Epithelial cell of proximal tubule (primary cell): ENCODE measurements at places on chromosomes 16 and 17.

GRCh38 chr17:78393575-78393974 lies 15.1 kb downstream of the PGS1 start:
- DNase-seq, result no peak

DNA sequence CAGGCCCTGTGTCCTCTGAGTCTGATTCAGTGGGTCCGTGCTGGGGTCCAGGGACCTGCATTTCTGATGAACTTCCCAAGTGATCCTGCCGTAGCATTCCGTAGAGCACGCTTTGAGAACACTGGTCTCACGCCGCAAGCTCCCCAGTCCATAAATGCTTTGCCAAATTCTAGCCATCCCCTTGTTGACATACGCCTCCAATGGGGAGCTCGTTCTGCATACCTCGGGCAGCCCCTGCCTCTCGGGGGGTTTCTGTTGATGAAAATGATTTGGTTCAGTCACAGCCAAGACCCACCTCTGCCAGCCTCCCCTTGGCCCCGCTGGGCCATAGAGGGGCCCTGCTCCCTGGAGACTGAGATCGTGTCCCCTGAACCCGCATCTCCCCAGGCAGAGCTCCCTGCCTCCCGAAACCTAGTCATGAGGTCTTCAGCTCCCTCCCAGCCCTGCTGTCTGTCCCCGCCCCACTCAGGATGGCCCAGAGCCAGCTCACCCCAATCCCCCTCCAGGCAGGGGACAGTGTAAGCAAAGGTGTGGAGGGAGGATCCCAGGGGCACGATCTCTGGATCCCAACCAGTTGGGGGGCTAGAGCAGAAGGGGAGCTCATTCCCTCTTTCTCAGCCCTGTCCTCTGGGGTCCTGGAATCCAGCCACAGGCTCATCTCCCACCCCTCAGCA lies 16.2 kb upstream of the SPNS2 start:
- no peak for DNase-seq

GRCh38 chr16:74700438-74701225 lies at the start of gene MLKL:
Gene MLKL (minus strand): TSS chr16:74700862. CDS start chr16:74695757, 5,105 bp downstream.
- DNase-seq, result no peak

DNA sequence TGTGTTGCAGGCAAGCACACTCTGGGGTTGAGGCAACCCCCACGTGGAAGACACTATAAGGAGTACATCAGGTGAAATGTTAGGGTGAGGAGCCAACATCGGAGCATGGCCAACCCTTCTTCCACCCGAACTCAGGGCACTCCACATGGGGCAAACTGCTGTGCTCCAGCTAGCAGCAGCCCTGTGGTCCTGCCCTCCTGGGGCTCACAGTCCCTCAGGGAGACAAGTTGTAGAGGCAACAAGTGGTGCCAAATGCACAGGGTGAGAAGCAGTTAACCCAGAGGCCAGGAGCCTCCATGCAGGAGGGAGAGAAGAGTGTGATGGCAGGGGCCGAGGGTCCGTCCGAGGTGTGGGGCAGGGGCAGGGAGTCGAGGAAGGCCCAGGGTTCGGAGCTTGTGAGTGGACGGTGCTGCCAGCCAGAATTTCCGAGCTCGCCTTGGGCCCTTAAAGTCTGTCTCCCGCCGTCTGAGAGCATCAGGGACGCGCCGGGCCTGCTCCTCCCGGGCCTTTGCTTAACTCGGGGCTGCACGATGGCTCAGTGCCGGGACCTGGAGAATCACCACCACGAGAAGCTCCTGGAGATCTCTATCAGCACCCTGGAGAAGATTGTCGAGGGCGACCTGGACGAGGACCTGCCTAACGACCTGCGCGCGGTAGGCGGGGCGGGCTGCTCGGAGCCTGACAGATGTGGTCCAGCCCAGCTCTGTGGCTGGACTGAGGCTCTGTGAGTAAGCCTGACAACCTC lies 32.3 kb downstream of the ATPAF2 start:
- no peak for DNase-seq

- no peak for DNase-seq
Measured at GRCh38 chr16:56352351-56353053, 72.8 kb downstream of the AMFR start.

- no peak for DNase-seq
Measured at GRCh38 chr16:30876867-30877266, 17.0 kb downstream of the BCL7C start.

GRCh38 chr17:75592348-75593020 lies 4.9 kb downstream of the MYO15B start:
- no peak for DNase-seq

DNA sequence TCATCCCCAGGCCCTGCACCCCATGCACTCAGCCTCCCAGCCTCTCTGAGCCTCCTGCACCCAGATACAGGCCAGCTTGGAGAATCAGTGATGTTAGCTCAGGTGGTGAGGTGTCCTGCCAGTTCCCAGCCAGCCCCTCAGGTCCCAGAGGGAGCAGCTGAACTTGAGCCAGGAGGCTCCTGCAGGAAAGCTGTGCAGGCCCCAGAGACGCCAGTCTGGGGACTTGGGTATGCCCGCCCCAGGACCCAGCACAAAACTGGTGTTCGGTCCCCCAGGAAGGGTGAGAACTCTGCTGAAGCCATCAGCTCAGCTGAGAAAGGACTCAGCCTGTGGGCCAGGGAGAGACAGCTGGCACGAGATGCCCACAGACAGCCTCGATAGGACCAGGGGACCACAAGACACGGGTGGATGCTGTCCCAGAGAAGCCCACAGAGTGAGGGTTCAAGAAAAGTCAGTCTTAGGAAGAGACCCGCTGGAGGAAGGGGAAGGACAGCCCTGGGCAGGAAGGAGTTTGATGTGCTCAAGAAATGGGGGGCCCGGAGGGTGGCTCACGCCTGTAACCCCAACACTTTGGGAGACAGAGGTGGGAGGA lies 11.0 kb downstream of the ENDOV start:
- DNase-seq, result no peak

DNA sequence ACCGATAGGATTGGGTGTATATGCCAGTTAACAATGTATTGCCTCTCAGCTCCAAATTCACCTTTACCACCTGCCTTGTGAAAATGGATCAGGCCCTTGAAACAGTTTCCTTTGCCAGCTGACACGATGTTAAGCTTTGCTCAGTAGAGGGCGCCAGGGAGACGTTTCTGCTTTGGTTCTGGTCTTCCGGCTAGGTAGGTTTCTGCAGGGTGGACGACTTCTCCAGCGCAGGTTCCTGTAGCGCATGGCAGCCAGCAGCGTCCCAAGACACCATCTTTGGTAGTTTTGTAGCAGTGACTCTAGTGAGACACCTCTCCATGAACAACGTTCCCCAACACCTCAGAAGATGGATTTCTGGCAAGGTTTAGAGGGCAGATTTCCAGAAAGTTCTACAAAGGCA lies 24.0 kb downstream of the SYCE1L start:
- DNase-seq, result no peak

DNA sequence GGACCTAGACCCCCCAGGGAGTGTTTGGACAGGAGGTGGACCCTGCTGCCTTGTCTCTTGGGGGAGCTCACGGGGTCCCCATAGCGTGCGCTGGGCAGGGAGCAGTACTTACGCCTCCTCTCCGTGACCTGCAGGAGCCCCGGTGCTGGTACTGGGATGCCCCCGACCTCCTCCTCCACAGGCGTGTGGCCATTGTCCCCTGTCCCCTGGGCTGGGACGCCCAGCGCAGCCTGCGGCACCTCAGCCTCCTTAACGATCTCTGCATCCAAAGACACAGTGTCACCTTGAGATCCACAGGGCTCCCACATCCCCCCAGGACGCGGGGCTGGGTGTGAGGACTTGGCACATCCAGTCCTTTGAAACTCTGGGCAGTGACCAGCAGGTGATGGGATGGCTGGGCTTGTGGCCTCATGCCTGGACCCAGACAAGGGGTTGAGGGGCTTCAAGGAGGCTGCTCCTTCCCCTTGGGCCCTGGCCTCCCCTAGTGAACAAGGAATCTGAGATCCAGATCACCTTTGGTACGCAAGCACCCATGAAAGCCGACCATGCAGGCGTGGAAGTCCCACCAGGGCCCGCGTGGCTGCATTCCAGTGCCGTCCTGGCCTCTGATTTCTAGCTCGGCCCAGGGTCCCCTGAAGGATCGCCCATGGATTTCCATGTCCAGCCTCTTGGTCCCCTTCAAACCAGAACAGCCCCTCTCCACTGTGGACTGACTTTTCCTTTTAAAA lies 9.9 kb downstream of the DBNDD1 start:
- DNase-seq, result no peak

- DNase-seq, result no peak
Measured at GRCh38 chr17:42679492-42680330, 1.9 kb downstream of the CCR10 start.

DNA sequence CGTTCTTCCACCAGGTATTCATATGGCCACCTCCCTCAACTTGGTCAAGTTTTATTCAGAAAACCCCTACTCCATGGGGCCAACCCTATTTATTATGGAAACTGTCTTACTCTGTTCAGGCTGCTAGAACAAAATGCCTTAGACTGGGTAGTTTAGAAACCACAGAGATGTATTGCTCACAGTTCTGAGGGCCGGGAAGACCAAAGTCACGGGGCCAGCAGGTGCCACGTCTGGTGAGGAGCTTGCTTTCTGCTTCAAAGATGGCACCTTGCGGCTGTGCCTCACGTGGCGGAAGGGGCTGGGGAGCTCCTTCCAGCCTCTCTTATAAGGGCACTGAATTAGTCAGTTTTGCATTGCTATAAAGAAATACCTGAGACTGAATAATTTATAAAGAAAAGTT lies 74.3 kb downstream of the AXIN2 start:
- DNase-seq, result no peak

DNA sequence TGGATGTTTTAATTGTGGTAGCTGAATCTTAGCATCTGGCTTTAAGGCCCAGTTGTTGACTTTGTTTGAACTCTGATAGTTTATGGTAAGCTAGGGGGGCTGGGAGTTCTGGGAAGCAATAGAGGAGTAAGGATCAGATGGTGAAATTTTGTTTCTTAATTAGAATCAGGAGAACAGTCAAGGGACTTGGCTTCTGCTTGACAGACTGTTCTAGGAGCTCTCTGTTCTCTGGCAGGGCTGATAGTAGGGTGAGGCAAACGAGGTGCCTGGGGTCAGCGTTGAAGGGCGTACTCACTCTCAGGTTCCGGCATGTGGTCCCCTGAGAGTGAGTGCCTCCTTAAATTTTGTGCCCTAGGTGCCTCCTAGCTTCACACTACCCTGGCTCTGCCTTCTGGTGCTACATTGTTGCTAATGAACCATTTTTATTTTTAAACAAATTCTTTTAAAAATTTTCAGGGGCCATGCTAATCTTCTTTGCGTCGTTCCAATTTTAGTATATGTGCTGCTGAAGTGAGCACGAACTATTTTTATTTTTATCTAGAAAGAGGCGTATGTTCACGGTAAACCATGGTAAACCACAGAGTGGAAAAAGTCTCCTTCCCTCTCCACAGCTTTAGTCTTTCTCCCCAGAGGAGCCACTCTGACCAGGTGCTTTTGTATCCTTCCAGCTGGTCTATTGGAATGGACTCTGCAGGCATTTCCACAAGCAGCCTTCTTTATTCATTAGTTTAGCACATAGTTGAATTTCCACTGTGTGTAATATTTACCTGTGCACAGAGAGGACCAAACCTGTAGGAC lies 19.7 kb downstream of the SLC7A6 start:
- DNase-seq, result no peak

DNA sequence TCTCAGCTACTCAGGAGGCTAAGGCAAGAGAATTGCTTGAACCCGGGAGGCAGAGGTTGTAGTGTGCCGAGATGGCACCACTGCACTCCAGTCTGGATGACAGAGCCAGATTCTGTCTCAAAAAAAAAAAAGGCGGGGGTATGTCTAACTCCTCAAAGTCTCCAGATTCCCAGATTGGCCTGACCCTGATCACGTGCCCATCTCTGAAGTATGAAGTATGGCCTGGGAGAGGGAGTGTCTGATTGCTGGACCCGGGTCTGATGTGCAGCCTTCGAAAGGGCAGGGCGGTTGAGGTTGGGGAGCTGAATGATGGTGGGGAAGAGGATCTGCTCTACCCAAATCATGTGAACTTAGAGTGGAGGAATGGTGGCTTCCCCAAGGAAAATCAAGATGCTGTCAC lies 17.3 kb upstream of the AQP8 start:
- no peak for DNase-seq

DNA sequence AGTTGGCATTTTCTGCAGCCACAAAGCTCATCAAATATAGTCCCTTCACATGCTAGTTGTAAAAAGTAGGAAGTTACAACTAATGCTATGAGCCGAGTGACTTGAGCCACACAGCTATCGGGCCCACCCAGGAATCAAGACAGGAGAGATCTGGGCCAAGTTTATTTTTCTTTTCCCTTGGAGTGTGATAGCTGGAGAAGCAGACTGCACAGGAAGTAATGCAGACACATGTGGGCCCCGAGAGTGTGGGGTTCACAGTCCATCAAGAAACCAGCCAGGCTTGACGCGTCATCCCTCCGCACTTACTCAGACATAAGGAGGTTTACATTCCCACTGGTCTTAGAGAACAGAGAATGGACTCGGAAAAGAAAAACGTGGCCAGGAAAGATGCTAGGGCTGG lies 403.1 kb upstream of the CDH11 start:
- peak; percentile 9 for DNase-seq

- no peak for DNase-seq
Measured at GRCh38 chr17:29090750-29091605, 48.0 kb downstream of the PIPOX start.

DNA sequence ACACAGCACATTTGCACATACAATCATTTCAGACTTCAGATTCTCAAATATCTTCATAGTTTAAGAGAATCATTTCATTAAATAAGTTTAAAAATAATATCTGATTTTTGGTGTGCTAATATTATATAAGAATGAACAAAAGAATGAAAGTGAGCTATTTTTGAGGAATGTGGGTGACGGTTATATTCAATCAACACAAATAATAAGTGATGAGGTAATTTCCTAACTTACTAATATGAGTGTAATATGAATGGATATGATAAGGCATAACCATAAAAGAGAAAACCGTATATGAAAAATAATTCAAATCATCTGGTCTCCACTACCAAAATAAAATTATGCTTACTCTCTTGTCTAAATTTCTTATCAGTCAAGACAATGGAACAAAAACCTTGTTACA lies 68.4 kb upstream of the NACA2 start:
- DNase-seq, result no peak

DNA sequence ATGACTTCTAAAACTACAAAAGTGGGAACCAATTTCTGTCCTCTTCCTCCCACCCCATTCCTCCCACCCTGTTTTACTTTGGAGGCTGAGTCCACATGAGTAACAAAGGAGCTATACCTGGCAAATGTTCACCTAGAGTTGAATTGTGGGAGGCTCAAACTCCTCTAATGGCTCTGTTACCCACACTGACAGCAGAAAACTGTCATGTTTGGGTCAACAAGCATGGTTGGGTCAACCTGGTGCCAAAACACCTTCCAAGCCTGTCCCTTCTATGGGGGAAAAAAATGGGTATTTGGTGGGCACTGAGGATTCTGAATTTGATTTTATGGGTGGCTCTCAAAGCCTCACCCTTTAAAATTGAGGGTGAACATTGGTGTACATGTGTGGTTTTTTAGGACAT lies 12.0 kb upstream of the HOXB13 start:
- no peak for DNase-seq

- DNase-seq, result no peak
Measured at GRCh38 chr17:64240741-64241347, 22.2 kb downstream of the TEX2 start.

- no peak for DNase-seq
Measured at GRCh38 chr16:56102906-56103305, 88.4 kb upstream of the GNAO1 start.

- no peak for DNase-seq
Measured at GRCh38 chr16:84889066-84889465, 69.3 kb downstream of the CRISPLD2 start.

- DNase-seq, result no peak
Measured at GRCh38 chr17:7466639-7467341, 12.6 kb downstream of the ZBTB4 start.

GRCh38 chr17:51119415-51120356 lies 982 bp downstream of the SPAG9 start:
- no peak for DNase-seq

- no peak for DNase-seq
Measured at GRCh38 chr17:59469786-59470485, 95.5 kb upstream of the DHX40 start.
